ENCODE measurements at places on chromosomes 16 and 17.
A peak's percentile ranks its signal among the peaks of the same experiment; 100 is the strongest.

- DNase-seq = no peak
Measured at GRCh38 chr16:11151156-11151884, 104.7 kb downstream of the SOCS1 start.

DNA sequence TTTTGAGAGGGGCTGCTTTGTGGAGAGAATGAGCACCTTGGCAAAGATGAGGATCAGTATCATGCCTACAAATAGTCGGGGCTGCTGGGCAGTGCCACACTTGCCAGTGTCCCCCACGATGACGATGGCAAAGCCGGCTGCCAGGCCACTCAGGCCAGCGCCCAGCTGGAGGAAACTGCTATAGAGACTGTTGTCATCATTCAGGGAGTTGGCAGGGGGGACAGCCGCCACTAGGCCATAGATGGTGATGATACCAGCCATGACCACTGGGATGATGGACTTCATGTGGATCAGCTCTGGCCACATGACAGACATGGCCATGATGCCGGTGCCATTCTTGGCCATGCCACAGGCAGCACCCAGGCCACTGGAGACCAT, 23.8 kb downstream of the MINK1 start:
- DNase-seq = no peak

- DNase-seq = no peak
Measured at GRCh38 chr17:49994085-49995054, 654 bp downstream of the DLX3 start.

- peak; percentile 67 for DNase-seq
Measured at GRCh38 chr16:396605-397004, 394 bp upstream of the NME4 start.

GRCh38 chr16:71754108-71754507, 29.6 kb upstream of the PHLPP2 start:
- no peak for DNase-seq

Data from GM13977 (cell line).